Stimulated activated CD8-positive, alpha-beta memory T cell treated with anti-CD3 and anti-CD28 coated beads, Interleukin-4, amount 100 ng/mL, for 1 hour (primary cell): ENCODE measurements at places on chromosomes 5 and 9.

GRCh38 chr5:75052192-75053053, at the start of gene GCNT4:
Gene GCNT4 (minus strand): TSS chr5:75052558. CDS start chr5:75030037, 22,521 bp downstream.
- peak; percentile 17 for DNase-seq

DNA sequence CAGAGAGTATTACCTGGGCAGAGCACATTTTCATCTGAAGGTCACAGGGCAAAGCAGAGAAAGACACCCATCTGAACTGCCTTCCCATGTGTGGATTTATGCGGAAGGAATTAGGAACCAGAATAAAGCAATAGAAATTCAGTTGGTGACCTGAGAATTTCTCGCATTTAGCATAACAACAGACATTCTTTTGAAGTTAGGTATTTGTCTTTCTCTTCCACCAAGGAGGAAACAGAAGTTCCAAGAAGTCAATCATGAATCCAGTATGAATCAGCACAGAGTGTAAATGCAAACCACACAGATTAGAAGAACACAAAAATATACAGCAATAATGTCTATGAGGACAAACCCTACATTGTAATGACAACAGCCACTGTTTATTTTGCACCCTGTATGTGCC, 515.2 kb upstream of the BRINP1 start:
- DNase-seq = no peak

DNA sequence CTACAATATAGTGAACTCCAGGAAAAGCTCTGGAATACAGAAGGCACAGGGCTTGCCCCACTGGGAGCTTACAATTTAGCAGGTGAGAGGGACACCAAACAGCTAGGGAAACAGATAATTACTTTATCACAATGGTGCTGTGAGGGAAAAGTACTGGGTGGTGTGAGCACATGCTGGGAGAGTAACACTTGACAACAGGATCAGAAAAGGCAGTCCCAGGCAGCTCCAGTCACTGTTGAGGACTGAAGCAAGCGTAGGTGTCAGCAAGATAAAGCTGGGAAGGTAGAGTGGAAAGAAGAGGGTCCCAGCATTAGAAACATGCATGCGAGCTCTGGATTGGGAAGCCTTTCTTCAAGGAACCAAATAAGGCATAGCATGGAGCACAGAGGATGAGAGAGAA, 296.0 kb downstream of the ATPSCKMT start:
- DNase-seq = no peak

GRCh38 chr9:36881743-36882441, 152.2 kb downstream of the PAX5 start:
- DNase-seq = no peak

GRCh38 chr9:103819936-103820335, 274.2 kb upstream of the SMC2 start:
- no peak for DNase-seq

- no peak for DNase-seq
Measured at GRCh38 chr5:50711280-50711679, 44.8 kb downstream of the PARP8 start.

- DNase-seq = no peak
Measured at GRCh38 chr5:119088438-119088837, 17.6 kb downstream of the DMXL1 start.

DNA sequence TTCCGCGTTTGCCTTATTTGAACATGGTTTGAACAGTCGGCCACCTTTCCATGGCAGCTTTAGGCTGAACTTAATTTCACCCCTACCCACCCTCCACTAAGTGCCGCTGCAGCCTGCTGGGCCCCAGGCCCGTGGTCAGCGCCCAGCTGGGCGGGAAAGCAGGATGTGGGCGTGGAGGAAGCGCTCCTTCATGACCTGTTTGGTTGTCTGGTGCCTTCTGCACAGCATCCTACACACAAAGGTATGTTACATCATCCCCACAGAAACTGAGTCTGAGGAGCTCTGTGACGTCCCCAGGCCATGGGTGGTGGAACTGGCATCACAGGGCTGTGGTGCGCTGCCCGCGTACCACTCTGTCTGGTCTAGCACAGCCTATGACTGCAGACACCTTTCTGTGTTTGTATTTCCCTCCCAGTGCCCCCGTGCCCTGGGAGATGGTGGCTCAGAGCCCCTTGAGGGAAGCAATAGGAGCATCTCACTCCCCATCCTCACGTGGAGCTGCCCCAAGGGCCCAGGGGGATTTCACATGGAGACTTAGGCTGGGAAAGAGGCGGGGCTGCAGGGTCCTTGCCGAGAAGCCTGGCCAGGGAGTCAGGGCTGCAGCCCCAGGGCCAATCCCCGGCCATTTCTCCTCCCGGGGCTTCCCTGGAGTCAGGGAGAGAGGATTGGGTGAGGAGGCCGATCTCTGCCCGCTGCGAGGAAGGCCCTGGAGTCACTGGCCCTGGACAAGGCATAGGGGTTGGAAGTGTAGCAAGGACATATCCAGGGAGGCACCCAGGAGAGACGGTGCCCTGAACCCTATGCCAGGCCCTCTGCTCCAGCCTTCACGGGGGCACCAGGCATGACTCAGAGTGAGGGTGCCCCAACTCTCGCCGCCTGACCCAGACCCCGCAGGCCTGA, 37.5 kb upstream of the SUSD3 start:
- no peak for DNase-seq

DNA sequence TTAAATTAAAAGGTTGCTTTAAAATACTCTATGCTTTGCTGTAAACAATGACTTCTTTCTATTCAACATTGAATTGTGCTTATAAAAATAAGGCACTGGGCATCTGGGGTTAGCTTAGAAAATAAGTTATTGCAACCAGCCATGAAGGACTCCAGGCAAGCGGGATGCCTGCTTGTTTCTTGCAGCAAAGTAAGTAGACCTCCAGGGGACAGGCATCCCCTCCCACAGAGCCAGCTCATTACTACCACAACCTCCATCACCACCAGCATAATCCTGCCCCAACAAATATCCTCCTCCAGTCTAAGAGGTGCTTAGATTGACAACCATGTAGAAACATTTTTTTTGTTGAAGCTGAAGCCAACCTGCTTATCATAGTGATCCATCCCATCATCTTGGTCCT, 190.4 kb downstream of the TARS1 start:
- no peak for DNase-seq

DNA sequence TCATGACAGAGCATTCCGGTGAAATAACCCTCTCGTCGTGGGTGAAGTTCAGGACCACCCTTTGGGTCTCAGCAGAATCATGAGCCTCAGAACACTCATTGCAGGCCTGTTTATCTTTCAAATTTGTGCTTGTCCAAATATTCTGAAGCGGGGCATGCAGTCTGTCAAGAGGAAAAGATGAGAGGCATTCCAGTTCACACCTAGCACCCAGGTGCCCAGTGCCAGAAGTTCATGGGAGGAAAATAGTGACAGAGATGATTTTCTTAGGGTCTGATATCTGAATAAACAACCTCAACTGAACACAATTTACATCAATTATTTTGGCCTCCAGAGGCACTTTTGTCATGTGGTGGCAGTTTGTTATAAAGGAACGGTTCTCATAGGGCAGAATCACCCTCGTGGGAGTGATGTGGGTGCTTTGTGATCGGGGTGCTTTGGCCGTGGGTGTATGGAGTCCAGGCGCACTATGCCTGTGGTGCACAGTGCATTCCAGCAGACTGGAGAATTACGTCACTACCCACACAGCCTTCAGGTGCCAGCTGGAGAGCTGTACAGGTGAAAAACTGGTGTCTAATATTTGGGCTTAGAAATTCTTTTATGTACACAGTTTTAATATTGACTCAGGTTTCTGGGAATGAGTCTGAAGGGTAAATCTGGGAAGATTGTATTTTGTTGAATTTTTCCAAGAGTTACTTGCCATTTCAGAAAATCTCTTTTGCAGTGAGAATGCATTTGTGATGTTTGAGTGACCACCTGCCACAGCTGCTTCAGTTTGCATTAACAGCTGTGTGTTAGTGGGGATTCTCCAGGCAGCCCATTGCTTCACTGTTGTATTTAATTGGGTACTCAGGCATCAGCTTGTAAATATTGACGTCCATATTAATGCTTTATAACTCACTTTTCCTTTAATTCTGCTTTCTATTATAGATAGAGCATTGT, 289.3 kb downstream of the FANCC start:
- DNase-seq = no peak

GRCh38 chr9:89802781-89803355, 198.1 kb downstream of the GADD45G start:
- no peak for DNase-seq

DNA sequence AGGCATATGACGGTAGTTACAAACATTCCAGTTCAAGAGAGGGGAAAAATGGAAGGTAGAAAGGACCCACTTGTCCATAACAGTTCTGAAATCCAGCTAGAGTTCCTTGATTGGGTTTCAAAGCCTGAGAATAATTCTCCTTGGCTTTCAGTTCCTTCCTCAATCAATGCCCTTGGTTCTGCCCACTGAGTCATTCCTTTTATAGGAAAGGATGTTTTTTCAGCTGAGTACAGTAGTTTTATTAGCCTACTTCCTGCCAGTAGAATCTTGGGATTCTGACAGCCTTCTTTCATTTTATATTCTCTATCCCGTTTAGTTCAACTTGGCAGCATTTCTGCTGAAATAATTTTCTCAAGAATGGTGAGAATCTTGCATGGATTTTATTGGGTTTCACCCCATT, 386.9 kb upstream of the SMC2 start:
- DNase-seq = no peak

DNA sequence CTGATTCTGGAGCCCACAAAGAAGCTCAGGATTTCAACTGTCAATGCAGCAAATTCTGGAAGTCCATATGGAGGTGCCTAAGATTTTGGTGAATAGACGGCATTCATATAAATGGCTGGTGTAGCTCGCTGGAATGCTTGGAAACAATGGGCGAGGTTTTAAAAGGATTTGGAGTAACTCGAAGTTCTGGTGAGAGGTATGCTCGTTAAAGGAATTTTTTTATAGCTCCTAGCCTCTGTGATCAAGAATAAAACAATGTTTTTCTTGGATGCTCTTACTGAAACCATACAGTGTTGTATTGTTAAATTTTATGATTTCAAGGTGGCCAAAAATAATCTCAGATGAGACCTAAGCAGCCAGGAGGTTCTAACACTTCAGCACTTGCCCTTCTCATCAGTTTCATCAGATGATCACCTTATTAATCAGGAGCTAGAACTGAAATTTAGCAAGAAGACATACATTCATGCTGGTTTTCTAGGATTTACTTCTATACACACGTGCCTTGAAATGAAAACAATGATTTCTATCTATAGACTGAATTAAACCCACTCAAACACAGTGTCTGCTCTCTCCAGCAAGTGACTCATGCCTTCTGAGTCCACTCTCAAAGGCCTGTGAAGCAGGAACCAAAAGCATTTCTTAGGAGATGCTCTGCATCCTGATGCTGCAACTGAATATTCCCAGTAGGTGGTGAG, 79.2 kb downstream of the OTULIN start:
- DNase-seq = no peak

- DNase-seq = no peak
Measured at GRCh38 chr5:17178373-17178675, 39.1 kb upstream of the BASP1 start.

GRCh38 chr5:115257981-115258380, 4.7 kb downstream of the PGGT1B start:
- no peak for DNase-seq

GRCh38 chr9:133423216-133423615, 1.0 kb downstream of the ADAMTS13 start:
- DNase-seq = no peak

DNA sequence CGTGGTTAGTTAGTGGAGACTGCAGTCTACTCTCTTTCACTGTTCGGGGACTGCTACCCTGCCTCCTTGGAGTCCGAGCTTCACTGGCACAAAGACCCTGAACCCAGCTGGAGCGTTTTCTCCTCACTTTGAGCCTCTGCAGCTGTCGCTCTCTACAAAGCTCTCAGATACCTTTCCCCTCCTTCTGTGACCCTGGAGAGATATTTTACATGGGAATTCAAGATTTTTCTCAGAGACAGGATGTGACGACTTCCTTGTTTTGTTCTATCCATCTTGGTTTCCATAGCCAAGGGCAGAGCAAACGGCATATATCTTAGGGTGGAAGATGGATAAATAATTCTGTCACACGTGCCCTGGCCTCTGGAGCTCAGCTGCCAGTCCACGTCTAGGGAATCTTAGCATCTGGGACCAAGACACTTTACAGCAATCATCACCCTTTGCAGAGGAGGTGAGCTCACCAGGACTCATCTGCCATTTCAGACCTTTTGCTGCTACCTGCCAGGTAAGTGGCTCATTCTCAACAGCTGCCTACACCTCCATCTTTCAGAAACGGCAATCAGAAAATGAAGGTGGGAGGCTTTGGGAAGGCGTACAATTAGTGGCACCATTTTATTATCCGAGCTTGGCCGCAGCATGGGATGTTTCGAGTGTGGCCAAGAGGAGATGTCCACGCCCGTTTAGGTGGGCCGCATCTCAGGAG, at the start of gene BTNL9:
TSS of gene BTNL9 (plus strand) at position 336 of the 700 bp plus-strand sequence. CDS start 5,224 bp downstream, outside the sequence.
- no peak for DNase-seq

DNA sequence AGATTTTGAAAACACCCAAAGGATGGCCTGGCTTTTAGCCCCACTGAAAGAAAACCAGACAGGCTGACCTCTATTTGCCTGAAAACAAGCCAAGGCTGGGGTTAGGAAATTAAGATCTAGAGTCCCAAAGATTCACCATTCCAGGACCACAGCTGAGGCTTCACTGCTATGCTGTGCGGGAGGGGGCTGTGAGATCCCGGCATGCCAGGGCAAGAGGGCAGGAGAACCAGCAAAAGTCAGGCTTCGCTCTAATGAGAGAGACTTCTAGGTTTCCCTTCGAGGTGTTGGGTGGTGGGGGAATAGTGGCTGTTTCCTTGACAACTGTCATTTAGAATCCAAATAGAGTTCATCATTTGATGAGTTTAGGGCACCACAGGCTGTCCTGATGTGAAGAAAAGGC, 152.9 kb upstream of the NFIB start:
- DNase-seq = no peak

- DNase-seq = no peak
Measured at GRCh38 chr5:139105621-139106071, 92.5 kb downstream of the SIL1 start.

- DNase-seq = no peak
Measured at GRCh38 chr5:40384782-40385390, 294.8 kb upstream of the PTGER4 start.

DNA sequence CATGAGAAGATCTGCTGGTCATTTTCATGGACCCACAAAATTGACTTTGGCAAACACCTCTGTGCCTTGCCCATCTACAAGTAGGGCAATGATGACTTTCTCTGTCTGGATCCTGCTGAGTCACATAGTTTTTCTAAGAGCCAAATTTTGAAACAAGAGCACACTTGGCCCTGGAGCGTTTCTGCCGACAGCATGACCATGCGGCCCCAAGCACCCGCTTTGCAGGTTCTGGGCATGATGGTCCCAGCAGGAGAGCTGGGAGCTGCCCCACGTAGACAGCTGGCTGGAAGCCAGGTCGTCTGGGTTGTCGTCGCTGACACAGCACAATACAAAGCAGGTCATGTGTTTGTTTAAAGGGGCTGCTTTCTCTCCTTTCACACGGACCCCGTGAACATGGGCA, 159.8 kb downstream of the SYK start:
- no peak for DNase-seq

GRCh38 chr9:26210338-26210851, 532.2 kb upstream of the TUSC1 start:
- no peak for DNase-seq
